ENCODE measurements at places on chromosomes 12 and 14.

DNA sequence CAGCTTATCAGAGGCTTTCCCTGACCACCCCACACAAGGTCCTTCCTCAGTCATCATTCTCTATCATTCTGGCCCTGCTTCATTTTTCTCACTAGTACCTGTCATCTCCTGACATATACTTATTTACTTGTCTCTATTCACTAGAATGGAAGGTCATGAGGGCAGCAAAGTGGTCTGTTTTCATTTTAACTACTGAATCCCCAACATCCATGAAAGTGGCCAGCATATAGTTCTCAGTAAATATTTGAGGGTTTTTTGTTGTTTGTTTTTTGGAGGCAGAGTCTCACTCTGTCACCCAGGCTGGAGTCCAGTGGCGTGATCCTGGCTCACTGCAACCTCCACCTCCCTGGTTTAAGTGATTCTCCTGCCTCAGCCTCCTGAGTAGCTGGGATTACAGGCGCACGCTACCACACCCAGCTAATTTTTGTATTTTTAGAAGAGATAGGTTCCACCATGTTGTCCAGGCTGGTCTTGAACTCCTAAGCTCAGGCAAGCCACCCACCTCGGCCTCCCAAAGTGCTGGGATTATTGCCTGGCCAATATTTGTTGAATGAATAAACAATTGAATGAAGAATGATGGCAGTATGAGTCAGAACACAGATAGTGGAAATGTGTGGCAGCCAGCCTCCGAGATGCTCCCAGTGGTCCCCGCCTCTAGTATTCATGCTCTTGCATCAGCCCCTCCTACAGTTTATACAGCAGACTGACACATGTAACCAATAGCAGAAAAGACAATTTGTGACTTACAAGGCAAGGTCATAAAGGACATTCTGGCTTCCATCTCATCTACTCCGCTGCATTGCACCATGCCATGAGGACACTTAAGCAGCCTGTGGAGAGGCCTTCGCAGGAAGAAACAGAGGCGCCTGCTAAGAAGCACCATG is 7.0 kb upstream of the ANO6 start:
- no peak for DNase-seq
- no peaks in the 10 kb centered on the region for H3K36me3 ChIP-seq
- no peak overlapping the region for H3K27ac ChIP-seq

DNA sequence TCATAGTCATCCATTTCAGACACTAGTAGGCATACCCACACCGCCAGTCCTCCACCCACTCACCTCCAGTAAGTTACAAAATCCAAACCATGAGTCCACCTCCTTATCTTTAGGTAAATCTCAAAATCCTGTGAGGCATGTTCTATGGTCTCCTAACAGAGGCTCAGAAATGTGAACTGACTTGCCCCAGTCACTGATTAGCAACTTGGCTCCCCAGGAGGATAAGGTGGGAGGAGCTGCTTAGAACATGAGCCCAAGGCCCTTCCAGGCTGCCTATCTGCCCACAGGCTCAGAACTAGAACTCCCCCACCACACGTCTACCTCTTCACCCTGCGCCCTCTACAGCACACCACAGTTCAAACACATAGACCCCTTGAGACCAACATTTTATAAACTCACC is 19.9 kb downstream of the SETD3 start:
- no peaks in the 10 kb centered on the region for H3K27me3 ChIP-seq
- H3K4me1 ChIP-seq, result no peaks in the 10 kb centered on the region
- no peak overlapping the region for H3K4me3 ChIP-seq
- peaks cover 37% of the 10 kb centered on the region for H3K36me3 ChIP-seq

DNA sequence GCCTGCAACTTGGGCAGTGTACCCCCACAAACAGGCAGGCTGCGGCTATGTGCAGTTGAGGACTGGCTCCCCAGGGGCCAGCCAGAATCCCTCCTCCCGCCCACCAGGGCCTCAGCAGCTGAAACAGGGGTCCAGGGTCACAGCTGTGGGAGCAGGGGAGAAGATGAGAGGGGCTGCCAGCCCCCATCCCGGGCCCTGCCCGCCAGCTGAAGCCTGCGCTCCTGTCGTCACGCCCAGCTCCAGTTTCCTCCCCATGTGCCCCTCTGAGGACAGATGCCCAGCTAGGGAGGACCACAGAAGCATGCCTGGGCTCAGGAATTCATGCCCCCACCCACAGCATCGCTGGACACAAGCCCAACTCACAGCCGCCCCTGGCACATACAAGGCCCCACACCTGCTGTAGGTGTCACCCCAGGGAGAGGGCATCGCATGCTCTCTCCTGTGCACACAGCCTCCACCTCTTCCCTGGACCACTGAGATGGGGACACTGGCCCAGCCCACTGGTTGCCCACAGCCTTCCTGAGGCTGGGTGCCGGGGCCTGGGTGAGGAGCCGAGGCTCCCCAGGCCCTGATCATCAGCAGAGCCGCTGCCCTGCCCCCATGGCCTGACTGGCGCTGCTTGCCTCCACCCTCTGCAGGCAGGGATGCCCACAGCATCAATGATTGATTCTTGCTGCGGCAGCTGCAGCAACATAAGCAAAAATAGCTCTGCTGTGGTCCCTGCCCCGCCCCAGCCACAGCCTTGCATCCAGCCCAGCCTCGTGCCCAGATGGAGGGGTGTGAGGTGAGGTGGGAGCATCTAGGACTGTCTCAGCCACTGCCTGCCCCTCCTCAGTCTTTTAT is 3.7 kb upstream of the CLBA1 start:
- no peaks in the 10 kb centered on the region for H3K36me3 ChIP-seq
- peaks cover 43% of the 10 kb centered on the region for H3K4me1 ChIP-seq
- H3K27ac ChIP-seq, result no peak overlapping the region

DNA sequence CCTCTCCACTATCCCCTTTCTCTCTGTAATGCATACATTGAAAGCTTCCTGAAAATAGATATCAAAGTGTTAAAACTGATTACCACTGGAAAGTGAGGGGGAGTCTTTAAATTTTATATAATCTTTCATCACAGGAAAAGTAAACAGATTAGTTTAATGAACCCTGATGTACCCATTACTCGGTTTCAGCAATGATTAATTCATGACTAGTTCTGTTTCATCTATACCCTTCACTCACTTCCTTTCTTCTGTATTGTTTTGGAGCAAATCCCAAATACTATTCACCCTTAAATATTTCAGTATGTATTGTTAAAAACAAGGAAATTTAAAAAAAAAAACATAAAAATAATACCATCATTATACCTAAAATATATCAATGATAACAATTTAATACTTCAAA is 67.3 kb upstream of the TMCC3 start:
- no peak overlapping the region for H3K27ac ChIP-seq
- DNase-seq, result no peak
- no peaks in the 10 kb centered on the region for H3K27me3 ChIP-seq

DNA sequence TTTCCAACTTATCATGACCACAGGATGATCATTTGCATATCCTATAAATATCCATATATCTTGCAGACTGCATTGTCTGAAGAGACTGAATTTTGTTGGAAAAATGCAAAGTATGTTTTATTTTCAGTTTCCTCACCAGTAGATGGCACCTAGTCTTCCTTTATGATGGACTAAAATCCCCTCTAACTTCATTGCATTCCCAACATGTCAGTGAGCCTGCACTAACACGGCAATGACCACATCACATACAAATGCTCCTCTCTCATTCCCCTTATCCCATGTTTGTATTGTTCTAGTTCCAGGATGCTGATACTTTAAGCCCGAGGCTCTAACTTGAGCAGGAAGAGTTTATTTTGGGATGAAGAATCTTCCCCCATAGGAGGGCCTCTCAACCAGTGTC is 24.7 kb upstream of the MYBPC1 start:
- H3K36me3 ChIP-seq, result no peaks in the 10 kb centered on the region
- H3K27ac ChIP-seq, result no peak overlapping the region
- no peak for DNase-seq
- H3K27me3 ChIP-seq, result peaks cover 10% of the 10 kb centered on the region
- no peak overlapping the region for H3K4me3 ChIP-seq
- H3K4me1 ChIP-seq, result no peaks in the 10 kb centered on the region

GRCh38 chr14:93951635-93952540 is 24.5 kb downstream of the ASB2 start:
- H3K36me3 ChIP-seq, result peaks cover 65% of the 10 kb centered on the region
- no peak for DNase-seq
- H3K4me1 ChIP-seq, result peaks cover 37% of the 10 kb centered on the region
- H3K27ac ChIP-seq, result no peak overlapping the region
- no peaks in the 10 kb centered on the region for H3K27me3 ChIP-seq
- no peak overlapping the region for H3K4me3 ChIP-seq

DNA sequence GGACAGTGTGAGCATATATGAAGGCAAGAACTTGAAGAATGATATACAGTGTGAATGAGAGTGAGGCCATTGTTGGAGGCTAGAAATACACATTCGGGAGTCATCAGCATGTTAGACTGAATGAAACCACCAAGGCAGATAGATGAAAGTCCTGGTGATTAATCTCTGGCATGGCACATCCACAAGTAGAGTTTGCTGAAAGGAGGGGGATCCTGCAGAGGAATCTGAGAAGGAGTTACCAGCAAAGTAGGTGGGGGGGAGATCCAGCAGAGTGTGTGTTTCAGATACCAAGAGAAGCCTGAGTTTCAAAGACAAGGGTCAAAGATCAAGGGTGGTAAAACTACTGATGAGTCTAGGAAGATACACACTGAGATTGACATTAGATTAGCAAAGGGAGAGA is 426.7 kb upstream of the DCN start:
- no peak overlapping the region for H3K4me3 ChIP-seq
- DNase-seq, result no peak
- no peaks in the 10 kb centered on the region for H3K27me3 ChIP-seq
- H3K27ac ChIP-seq, result no peak overlapping the region

DNA sequence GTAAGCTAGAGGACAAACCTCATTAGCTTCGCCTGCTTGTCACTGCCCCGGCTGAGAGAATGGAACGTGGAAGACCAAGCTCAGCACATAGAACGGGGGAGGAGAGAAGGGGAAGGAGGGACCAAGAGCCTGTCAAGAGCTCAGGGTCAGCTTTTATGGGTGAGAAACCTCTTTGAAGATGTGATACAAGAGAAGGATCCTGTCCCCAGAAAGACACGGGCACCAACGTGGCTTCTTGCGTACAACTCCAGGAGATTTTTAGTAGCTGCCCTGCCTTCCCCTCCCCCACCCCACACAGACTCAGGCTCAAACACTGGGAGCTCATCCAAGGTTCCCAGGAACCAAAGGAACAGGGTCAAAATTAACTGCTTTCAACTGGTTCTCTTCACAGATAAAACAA is 34.7 kb downstream of the APPL2 start:
- H3K4me3 ChIP-seq, result no peak overlapping the region
- no peak overlapping the region for H3K27ac ChIP-seq
- H3K36me3 ChIP-seq, result no peaks in the 10 kb centered on the region
- H3K4me1 ChIP-seq, result no peaks in the 10 kb centered on the region

DNA sequence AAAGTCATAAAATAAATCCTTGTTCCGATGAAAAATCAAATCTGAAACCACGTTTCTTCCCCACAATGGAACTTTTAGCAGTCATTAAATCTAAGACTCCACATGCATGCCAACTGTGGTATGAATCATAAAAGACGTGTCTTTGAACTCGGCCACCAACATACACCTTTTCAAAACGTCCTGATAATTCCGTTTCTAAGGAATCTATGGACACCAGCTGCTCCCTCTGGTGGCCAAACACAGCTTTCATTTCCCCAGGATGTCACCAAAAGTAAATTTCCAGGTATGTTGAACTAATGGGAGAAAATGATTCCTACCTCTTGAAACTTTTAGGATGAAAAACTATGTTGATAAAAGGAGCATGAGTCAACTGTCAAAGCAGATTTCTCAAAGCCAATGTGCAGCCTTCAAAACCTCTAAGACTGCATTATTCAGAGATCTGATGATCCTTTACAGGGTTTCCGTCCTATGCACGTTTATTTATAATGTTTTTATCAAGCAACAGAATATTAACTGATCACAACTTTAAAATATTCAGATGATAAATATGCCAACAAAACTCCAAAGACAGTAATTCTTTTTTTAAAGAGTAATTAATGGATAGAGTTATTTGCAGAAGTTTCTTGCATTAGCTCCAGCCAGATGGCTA is 96.2 kb downstream of the CIT start:
- H3K4me3 ChIP-seq, result no peak overlapping the region
- H3K4me1 ChIP-seq, result no peaks in the 10 kb centered on the region
- no peak for DNase-seq
- H3K27me3 ChIP-seq, result no peaks in the 10 kb centered on the region

DNA sequence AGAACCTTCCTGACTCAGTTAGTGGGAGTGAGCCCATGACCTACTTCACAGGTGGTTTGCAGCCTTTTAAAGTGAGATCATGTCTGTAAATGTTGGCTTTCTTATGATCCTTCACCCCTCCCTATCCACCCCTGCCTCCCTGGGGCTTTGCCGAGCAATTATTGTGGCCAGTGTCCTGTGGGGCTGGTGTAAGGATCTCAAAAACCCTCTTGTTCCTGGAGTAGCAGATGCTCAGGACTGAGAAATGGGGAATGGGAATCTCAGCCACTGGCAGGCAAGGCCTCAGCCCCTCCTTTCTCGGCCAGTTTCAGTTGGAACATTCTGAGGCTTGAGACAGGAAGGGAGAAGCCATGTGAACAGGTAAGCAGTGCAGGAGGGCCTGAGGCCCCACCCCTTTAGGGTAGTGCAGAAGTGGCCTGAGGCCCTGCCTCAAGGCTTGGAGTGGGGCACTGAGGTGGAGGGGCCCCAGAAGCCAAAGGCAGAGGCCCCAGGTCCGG is 53.8 kb downstream of the PLEKHG3 start:
- no peak overlapping the region for H3K4me3 ChIP-seq
- H3K27ac ChIP-seq, result peak overlapping the region; percentile 23
- no peak for DNase-seq
- no peaks in the 10 kb centered on the region for H3K36me3 ChIP-seq
- H3K27me3 ChIP-seq, result no peaks in the 10 kb centered on the region

DNA sequence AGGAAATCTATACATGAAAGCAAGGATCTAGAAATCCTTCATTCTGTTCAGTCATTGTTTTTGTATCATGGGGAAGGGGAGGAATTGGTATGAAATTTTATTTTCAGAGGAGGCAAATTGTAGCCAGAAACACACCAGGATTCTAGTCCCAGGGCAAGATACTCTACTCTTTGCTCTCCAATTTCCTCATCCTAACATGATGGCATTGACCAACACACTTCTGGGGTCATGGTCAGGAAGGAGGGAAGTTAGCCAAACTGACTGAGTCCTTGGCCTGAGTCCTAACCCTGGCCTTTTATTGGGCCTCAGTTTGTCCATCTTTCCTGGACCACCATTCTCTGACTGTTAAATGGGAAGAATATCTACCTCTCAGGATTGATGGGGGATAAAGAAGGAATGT is 65.5 kb downstream of the BBS10 start:
- DNase-seq, result no peak
- H3K4me3 ChIP-seq, result no peak overlapping the region
- H3K27me3 ChIP-seq, result no peaks in the 10 kb centered on the region
- H3K4me1 ChIP-seq, result no peaks in the 10 kb centered on the region

DNA sequence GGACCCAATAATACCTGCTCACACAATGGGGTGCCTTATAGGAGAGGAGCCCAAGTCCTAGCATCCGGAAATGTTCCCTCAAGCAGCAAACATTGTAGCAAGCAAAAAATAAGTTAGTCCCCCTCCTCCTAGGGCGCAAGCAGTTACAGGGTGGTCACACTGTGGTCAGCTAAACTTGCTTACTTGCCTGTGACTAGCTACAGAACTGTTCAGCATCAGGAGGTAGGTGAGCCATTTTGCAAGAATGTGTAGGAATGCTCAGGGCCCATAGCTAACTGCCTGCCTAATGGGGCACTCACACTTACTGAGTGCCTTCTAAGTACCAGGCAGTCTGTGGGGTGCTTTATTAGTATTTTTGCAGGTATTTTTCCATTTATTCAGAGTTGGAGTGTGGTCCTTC is 154.6 kb upstream of the GRIN2B start:
- no peak for DNase-seq
- no peaks in the 10 kb centered on the region for H3K36me3 ChIP-seq
- H3K27ac ChIP-seq, result no peak overlapping the region
- no peaks in the 10 kb centered on the region for H3K27me3 ChIP-seq
- no peaks in the 10 kb centered on the region for H3K4me1 ChIP-seq
